Small intestine (tissue), 16 donors: ENCODE measurements at places on chromosomes 12 and 14.

- peak; percentile 8 for DNase-seq
Measured at GRCh38 chr14:69887740-69888657, 8.8 kb downstream of the SMOC1 start.

- DNase-seq, result no peak
Measured at GRCh38 chr14:62934439-62934838, 110.8 kb downstream of the KCNH5 start.

DNA sequence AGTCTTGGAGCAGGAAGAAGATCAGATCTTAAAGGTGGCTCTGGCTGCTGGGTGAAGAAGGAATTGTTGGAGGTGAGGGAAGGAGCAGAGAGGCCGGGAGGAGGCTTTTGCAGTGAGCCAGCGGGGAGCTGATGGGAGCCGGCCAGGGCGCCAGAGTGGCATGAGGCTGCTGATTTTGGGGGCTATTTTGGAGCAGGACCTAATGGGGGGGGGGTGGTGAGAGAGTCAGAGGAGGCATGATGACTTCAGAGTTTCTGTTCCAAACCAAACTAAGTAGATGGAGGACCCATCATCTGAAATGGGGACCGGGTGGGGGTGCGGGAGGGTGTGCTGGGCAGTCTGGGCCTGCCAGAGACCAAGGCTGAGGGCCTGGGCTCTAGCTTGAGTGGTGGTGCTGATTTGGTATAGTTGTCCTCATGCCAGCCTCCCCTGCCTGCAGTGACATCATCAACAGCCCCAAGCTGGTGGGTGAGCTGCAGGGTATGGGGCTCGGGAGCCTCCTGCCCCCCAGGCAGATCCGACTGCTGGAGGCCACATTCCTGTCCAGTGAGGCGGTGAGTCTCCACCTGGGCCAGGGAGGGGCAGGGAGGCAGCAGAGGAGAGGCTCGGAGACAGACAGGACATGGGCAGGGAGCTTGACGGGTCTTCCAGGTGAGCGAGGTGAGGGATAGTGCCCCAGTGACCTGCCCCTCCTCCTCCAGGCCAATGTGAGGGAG is 6.2 kb downstream of the TNFAIP2 start:
- no peak for DNase-seq

- DNase-seq, result no peak
Measured at GRCh38 chr12:88361493-88361892, 218.8 kb downstream of the KITLG start.

GRCh38 chr12:22276867-22277266 is 57.6 kb downstream of the ST8SIA1 start:
- no peak for DNase-seq

DNA sequence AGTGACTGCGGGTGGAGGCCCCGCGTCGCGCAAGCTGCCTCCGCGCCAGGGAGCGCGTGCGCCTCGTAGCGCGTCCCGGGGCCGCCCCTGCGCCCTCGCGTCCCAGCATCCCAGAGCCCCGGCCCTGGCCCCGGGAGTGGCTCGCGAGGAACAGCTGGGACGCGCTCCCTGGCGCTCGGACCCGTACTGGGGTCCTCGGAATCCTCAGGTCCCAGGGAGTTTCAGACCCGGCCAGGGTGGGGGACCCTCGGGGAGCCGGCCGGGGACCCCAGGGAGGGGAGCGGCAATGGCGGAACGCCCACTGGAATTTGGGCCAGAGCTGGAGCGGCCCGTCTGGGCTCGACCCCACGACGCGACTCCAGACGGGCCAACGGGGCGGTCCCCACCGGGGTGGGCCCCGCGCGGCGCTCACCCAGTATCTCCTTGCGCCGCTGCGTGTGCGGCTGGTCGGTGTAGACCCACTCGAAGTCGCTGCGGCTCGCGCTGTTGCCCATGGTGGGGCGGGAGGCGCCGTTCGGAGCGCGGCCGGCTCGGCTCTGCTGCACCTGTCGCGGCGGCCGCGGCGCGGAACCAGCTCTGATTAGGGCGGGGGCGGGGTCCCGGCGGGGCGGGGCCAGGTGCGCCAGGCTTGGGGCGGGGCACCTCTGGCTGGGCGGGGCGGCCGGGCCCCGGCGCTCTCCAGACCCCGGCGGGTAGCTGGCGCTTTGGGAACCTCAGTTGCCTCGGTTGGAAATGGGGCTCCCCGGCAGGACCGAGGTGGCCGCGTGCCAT is at the start of gene DEGS2:
TSS of gene DEGS2 (minus strand) at position 552 of the 771 bp plus-strand sequence. CDS start at position 494, 58 bp downstream.
- peak; percentile 88 for DNase-seq

GRCh38 chr14:35133542-35134328 is 11.4 kb downstream of the PRORP start:
- DNase-seq, result no peak

- DNase-seq, result peak; percentile 25
Measured at GRCh38 chr14:77708749-77709148, 846 bp downstream of the SLIRP start.

- DNase-seq, result peak; percentile 98
Measured at GRCh38 chr14:35341751-35342488, 49.7 kb downstream of the PSMA6 start.

DNA sequence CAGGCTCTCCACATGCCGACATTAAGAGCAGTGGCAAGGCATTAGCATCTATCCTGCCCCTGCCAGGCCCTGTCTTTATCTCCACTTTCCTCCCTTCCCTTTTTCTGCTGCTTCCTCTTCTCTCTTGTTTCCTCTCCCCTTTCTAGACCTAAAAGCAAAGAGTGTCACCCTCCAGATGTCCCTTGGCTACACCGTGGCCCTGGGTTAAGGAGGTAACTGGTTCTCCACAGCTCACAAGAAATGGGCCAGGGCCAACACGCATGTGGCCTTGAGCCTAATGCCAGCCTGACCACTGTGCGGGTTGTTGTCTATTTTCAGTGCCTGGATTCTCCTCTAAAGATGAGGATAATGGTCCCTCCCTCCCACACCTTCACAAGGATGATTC is 41.7 kb upstream of the DDX11 start:
- DNase-seq, result no peak

- no peak for DNase-seq
Measured at GRCh38 chr12:101671157-101671791, 26.2 kb upstream of the CHPT1 start.

DNA sequence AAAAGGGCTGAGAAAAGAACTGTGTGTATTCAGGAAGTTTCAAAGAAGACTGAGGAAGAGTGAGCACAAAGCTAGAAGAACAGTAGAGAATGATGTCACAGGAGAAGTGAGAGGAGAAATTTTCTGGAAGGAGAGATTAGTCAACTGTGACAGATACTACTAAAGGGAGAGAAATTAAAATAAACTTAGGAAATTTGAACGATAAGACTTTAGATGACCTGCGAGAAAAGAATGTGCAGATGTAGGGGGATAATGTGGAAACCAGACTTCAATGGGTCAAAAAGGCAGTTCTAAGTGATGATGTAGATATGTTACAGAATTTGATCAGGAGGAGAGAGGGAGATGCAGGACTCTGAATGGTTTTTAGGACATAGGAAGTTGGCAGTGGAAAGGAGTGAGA is 287.4 kb downstream of the SYT1 start:
- no peak for DNase-seq

GRCh38 chr14:78530078-78530477 is 359.9 kb downstream of the NRXN3 start:
- DNase-seq, result peak; percentile 34

GRCh38 chr12:66314278-66314677 is 12.0 kb downstream of the HELB start:
- DNase-seq, result no peak

GRCh38 chr14:94764573-94764972 is 5.3 kb downstream of the GSC start:
- DNase-seq, result no peak
